ENCODE measurements at places on chromosomes 7 and 10. TPM values are rescaled to one million over a fixed set of nuclear protein-coding genes. Genes with fewer than 3 reads are reported as not detected.

GPR15LG gene
- not detected for total RNA-seq

GRCh38 chr7:81839708-81840369 lies 70.0 kb upstream of the HGF start:
- DNase-seq: no peak

DNA sequence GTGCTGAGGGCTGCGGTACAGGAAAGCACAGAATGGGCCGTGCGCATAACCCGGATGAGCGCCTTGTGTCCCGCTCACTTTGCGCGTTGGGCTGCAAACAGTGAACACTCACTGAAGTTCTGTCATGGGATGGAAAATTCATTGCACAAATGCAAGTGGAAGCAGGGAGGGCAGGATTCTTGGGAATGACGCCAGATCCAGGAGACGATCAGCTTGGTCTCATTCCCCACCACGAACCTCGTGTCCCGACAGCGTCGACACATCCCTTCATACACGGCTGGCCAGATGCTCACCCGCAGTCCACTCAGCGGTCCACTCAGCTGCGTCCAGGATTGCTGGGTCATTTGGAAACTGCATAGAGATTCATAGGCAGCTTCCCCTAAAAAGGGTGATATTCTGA lies 607.1 kb downstream of the SDK1 start:
- DNase-seq: no peak

ANTXRL gene
- not detected for total RNA-seq

OR13A1 gene
- total RNA-seq: not detected

DNA sequence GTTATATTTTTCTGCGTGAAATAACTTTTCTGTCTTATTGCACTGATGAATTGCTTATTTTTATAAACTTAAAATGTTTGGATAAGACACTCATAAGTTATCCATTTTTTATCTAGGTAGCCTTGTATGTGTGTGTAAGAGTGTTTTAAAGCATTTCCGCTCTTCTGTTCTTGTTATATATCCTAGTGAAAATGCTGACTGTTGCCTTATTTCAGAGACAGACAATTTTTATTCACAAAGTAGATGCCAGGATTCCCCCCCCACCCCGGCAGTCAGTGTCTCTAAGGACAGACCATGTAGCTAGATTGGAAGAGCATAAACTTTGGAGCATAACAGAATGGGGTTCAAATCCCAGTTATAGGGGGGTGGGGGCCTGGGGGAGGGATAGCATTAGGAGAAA lies 1.6 kb downstream of the SMC3 start:
- DNase-seq: no peak

GPR37 gene
- not detected for total RNA-seq

RALA gene
- total RNA-seq: 27.8 TPM

- DNase-seq: peak; percentile 59
These were observed 19.3 kb downstream of the MYOF start for GRCh38 chr10:93462881-93463280.

- DNase-seq: no peak
These were observed 52.0 kb downstream of the P4HA1 start for GRCh38 chr10:73044378-73045285.

SPDYE16 gene
- total RNA-seq: not detected

- no peak for DNase-seq
These were observed 10.3 kb downstream of the HUS1 start for GRCh38 chr7:47968847-47969774.

CYP3A4 gene
- not detected for total RNA-seq

DNA sequence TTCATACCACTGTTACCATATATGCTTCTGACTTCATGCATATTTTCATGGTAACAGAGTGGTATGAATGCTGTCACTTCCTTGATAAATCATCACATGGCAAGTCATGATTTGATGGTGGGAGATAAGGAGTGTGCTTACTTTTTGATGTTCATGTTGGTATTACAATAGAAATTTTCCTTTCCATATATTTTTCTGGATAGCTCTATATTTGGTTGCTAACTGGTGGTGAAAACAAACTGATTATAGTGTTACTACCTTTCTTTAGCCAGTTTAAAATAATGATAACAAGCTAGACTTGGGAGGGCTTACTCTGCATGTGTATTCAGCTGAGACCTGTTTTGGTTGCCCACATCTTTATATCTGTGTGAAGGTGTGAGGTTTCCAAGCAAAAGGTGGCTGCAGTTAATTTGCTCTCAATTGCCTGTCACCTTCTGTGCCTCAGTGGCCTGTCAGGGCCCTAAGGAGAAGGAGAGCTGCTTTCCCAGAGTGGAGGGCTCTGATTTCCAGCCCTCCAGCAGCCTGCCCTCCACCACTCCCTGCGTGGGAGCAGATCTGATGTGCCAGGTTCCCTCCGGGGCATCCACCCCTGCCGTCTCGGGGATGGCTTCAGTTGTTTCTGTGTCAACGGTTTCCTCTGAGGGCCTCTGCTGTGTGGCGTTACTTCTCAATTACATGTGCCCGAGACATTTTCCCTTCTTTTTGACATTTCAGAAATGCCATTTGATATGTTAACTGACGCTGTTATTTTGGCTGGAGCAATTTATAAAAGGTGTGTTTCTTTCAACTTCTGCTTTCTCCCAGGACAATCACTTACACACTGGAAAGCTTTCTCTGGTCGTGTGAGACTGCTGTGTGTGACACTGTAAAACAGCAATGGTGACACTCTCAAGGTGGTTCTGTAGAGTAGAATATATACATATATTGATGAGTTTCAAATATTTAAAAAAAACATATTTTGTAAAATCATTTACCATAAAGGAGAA lies 107.7 kb upstream of the KLF6 start:
- DNase-seq: no peak

GRCh38 chr10:68553138-68553537 lies 7.0 kb upstream of the TET1 start:
- DNase-seq: no peak

GPRIN2 gene
- not detected for total RNA-seq

GRCh38 chr7:133978502-133979295 lies 148.4 kb upstream of the LRGUK start:
- no peak for DNase-seq

- no peak for DNase-seq
These were observed 115.7 kb downstream of the MAD1L1 start for GRCh38 chr7:2116989-2117591.

DNA sequence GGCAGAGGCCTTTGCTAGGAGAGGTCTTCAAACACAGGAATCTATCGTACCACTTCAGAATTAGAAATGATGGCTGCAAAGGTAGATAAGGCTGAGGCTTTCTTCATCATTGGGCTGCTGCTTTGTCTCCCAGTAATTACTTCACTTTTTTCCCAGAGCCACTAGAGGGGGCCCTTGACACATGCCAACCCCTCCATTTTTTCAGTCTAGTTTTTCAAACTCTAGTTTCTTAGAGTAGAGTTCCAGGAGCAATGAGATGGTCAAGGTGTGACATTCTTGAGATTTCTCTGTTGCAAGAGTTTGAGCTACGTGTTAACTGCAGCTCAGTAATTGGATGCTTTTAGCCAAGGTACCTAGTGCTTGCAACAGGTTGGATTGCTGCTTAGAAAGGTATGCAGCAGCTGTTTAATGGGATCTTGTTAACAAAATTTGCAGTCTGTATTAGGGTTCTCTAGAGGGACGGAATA lies 33.8 kb upstream of the RBM20 start:
- DNase-seq: peak; percentile 59

DNA sequence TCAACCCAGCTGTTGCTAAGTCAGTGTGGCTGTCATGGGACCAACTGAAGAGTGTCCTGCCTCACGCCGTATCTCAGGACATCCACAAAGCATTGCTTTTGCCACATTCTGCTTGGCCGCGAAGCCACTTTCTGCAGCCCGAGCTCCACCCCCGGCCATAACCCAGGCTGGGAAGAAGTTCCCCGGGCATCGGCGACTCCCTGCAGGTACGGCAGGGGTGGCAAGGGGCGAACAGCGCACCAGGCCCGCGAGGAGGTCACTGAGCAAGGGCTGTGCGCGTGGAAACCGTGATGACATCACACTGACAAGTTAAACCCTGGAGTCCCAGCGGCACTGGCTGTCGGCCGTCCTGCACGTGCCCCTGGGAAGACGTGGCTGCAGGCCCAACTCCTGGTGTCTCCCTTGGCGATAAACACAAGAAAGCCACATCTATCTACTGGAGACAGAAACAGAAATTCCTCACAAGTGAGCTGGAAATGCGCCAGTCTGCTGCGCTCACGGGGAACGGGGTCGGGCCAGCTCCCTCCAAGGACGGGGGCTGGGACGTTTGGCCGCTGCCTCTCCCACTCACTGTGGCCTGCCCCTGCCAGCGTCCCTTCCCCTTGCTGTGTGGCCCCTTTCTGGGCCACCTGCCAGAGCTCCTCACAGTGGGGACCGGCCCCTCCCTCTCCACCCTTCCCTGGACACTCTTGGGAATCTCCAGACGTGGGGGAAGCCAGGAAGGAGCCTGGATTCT lies 326.3 kb downstream of the DNAJB6 start:
- DNase-seq: no peak

GRCh38 chr7:102024005-102024768 lies 206.8 kb downstream of the CUX1 start:
- DNase-seq: no peak

DNA sequence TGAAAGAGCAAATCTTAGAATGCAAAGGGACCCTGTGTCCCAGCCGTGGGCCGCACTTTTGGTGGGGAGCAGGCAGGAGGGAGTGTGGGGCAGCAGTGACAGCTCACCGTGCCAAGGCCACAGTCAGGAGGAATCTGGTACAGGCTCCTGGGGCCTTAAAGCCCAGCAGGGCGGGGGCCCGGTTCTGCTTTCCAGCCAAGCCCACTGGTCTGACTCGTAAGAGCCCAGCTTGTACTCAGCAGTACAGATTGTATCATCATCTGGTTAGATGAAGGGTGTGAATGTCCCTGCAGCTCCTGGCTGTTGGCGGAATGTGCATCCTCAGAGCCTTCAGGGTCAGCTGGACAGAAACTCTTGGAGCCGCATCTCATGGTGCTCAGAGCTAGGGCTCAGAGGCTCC lies 30.5 kb upstream of the TRIM8 start:
- DNase-seq: no peak

- no peak for DNase-seq
These were observed 238.8 kb downstream of the POLR1F start for GRCh38 chr7:19470031-19470430.

GSTO2 gene
- 1.6 TPM for total RNA-seq

DNAJC9 gene
- 87.0 TPM for total RNA-seq

- DNase-seq: no peak
These were observed 40.1 kb upstream of the PPP1R17 start for GRCh38 chr7:31646942-31647341.

DNA sequence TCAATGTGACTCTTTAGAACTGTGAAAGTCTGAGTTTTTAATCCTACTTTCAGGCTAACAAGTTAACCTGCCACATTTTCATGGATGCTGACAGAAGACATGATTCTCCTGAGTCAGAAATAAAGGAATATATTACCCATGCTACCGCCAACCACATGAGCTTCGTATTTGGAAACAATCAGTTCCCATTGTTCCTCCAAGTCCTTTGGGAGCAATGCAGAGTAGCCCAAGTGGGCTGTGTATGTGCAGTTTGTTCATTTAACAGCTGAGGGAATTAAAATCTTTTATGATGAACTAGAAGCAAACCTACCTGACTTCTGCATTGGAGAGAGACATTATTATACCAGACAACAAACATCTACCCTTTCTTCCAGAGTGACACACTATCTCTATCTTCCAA lies 169.3 kb upstream of the BET1 start:
- DNase-seq: no peak

DNA sequence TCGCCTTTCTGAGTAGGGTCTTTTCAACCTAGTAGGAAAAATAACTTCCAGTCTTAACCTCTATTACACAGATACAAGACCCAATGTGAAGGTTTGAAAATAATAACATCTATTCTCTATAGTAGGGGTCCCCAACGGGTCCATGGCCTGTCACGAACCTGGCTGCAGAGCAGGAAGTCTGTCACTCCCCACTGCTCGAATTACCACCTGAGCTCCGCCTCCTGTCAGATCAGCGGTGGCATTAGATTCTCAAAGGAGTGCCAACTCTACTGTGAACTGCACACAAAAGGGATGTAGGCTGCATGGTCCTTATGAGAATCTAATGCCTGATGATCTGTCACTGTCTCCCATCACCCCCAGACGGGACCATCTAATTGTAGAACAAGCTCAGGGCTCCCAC lies 7.4 kb downstream of the YWHAG start:
- DNase-seq: no peak

DNA sequence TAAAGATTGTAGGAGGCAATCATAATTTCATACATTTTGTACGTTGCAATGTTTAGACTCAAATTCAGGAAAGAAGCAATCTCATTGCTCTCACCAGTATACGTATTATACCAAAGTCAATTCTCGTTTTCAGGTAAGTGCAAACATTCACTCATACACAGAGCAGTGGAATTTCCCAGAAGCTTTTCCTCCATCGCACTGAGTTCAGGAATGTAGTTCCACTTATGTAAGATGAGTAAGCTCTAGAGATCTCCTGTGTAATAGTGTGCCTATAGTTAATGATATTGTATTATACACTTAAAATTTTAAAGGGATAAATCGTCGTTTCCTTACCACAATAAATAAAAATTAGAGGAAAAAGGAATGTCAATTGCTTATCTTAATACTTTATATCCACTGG lies 470.8 kb upstream of the KCND2 start:
- no peak for DNase-seq

- no peak for DNase-seq
These were observed 223.7 kb downstream of the BUB3 start for GRCh38 chr10:123377883-123378282.

DNA sequence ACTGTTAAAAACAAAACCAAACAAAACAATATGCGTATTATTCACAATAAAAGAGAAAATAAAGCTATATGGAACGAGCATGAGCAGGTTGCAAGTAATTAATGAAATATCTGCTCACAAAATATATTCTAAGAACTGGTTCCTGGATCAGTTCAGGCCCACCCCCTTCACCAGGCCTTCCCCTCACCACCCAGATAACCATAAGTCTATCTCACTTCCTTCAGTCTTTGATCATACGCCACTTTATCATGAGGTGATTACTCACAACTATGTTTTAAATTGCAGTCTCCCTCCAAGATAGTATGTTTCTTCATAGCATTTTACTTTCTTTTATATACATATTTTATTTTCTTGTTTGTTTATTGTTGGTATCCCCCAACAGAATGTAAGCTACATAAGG lies 263.1 kb upstream of the HGF start:
- no peak for DNase-seq

CALD1 gene
- 15.4 TPM for total RNA-seq

PNLIPRP1 gene
- total RNA-seq: not detected
